ENCODE measurements at places on chromosomes 1 and 21.

DNA sequence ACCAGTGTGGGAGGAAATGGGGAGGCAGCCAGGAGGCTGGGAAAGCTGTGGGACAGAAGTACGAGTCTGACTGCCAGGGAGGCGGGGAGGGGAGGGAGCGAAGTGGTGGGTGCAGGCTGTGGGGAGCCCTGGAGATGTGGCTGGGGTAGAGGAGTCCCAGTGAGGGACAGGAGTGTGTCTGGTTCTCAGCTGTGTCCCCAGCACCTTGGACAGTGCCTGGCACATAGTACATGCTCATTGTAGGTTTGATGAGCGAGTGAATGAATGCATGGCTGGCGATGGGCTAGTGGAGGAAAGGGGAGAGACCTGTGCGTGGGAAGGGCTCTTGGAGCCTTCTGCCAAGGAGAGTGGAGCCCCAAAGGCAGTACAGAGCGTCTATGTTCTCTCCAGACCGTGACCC, 104.1 kb downstream of the SIK1 start:
- DNase-seq: no peak

GRCh38 chr21:43910460-43910859, 45.4 kb downstream of the AGPAT3 start:
- no peak for DNase-seq

DNA sequence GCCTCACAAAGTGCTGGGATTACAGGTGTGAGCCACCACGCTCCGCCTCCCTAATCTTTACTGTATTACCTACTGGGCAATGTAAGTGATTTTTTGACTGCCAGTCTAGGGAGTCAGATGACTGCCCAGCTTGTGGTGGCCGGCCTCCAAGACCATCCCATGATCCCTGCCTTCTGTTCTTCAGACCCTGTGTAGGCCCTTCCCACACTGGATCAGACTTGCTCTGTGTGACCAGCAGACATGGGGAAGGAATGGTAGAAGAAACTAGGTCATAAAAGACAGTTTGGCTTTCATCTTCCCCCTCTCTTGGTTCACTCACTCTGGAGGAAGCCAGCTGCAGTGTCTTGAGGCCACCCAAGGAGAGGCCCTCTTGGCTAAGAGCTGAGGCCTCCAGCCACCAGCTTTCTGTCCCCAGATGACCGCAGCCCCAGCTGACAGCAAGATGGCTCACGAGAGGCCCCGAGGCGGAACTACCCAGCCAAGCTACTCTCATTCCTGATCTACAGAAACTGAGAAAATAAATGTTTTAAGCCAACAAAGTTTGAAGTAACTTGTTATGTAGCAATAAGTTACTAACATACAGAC, 14.5 kb upstream of the CBR3 start:
- no peak for DNase-seq

GRCh38 chr1:205122489-205122882, 708 bp upstream of the RBBP5 start:
- no peak for DNase-seq

DNA sequence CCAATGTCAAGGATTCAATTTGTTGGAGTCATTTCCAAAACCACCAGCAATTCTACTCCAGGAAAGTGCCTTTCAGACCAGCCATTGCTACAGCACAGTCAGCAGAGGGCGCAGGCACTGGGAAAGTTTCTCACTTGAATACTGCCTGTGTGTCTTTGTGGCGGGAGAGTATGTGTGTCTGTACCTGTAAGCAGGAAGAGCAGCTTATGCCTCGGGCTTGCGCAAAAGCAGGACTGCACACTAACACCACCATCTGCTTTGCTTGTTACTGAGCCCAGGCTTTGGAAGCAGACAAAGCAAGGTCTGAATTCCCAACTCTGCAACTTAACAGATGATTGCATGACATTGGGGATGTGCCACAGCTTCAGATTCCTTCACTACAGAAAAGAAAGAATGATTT, 7.0 kb upstream of the CTSE start:
- no peak for DNase-seq
